Right lung (tissue), 10 donors: ENCODE measurements at places on chromosomes 12 and 14.

GRCh38 chr14:105139831-105140239, 28.7 kb downstream of the JAG2 start:
- DNase-seq = no peak

DNA sequence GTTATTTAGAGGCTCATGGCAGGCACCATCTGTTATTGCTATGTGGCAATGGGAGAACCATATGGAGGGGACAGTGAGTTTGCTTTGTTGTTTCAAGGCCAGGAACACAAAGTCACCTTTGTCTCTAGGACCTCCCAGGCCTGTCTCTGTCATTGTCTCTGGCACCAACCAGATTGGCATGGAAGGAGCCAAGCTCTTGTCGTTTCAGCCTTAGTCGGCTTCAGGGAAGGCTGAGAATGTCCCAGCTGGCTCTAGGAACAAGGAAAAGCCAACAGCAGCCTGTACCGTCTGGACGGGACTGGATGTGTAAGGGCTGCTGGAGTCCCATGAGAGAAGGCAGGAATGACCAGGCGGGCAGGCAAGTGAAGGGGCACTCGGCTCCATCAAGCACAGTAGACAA, 29.2 kb downstream of the RPH3A start:
- no peak for DNase-seq

- DNase-seq = no peak
These were observed 65.8 kb upstream of the STK38L start for GRCh38 chr12:27178255-27178654.

- DNase-seq = no peak
These were observed 24.2 kb downstream of the PARPBP start for GRCh38 chr12:102144221-102144620.

- DNase-seq = no peak
These were observed 22.1 kb downstream of the PSMC1 start for GRCh38 chr14:90278199-90279175.

GRCh38 chr14:99229654-99230207, 42.3 kb downstream of the BCL11B start:
- no peak for DNase-seq

DNA sequence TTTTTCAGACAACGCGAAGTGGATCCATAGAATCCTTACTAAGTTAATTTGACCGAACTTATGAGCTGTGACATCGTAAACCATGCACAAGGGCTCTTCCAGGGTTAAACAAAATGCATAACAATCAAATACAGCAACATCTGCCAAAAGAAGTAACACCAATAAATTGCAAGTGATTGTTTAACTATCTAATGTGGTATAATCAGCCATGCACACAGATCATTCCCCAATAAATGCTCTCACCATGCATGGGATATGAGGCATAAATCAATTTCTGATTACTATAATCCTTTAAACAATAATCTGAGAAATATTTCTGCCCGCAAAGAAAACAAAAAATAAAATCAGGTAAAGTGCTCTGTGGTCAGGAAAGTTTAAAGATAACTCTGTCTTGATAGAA, 7.7 kb upstream of the PLEKHG7 start:
- DNase-seq = no peak

- DNase-seq = no peak
These were observed 158.6 kb downstream of the DICER1 start for GRCh38 chr14:94998685-94999084.

- no peak for DNase-seq
These were observed 24.3 kb upstream of the RCOR1 start for GRCh38 chr14:102568115-102568614.

DNA sequence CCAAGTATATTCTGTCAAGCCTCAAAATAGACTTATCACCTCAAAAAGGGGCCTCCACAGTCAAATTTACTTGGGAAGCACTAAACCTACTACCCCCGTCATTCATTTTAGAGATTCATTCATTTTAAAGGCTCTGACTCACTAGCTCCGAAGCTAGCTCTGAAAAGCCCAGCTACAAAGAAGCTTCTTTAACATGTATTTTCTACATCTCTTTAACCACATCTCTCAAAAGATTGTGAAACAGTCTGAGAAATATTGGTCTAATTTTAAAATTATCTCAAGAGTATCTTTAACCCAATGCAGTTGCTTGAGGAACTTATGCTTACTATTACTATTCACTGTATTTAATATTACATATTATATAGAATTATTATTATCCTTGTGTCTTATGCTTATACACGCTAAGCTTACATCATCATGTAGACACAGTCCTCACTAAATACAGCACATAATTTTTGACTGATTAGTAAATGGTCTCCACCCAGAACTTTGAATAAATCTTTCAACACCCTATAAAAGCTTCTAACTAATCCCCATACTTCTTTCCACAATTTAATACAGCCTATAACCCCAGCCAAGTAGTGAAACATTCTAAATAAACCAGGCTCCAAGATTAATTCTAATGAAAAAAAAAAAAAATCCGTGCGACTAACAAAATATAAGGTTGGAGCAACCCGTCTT, 7.8 kb downstream of the NT5DC3 start:
- DNase-seq = no peak

DNA sequence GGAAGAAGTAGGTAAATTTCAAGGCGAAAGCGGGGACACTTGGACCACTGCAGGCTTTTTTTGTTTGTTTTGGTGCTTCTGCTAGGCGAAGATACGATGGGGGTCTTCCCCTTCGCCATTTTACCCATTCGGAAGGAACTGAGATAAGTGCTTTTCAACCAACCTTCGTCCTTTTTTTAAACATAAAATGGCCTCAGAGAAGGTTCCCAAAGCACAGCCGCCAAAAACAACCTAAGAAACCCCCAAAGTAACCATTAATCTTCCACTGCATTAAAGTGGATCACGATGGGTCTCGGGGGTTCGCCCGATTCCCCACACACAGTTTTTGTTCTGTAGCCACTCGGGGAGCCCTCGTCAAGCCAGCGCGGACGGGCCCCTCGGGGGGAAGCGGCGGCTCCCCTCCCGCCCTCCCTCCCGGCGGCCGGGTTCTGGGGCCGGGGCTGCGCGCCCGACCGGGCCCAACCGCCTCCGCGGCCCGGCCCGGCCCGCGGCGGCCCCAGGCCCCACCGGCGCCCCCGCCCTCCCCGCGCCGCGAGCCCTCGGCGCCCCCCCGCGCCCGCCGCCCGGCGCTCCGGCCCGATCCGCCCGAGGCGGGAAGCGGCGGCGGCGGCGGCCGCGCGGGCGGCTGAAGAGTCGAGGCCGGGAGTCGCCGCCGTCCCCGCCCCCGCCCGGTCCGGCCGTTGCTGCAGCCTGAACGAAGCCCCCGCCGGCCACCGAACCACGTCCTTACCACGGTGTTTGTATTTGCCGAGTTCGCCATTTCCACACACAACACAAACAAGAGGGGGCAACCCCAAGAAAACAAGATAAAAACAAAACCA, 790 bp downstream of the GTF2A1 start:
- no peak for DNase-seq

DNA sequence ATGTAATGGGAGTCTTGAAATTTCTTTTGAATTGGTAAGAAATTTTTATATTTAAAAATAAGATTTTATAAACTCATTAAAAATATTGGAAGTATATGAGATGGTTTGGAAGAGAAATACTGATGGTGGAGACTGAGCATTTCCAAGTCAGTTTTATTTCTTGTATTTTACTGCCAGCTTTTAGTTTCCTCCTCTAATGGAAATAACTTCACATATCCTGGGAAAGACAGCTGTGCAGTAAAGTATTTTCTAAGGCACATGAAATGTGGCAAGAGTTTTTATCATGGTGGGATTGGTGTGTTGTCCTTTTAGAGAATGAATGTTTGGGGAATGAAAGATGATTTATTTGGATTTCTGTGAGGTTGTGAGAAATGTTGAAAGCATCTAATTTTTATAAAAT, 346.9 kb upstream of the RGS6 start:
- DNase-seq = no peak

DNA sequence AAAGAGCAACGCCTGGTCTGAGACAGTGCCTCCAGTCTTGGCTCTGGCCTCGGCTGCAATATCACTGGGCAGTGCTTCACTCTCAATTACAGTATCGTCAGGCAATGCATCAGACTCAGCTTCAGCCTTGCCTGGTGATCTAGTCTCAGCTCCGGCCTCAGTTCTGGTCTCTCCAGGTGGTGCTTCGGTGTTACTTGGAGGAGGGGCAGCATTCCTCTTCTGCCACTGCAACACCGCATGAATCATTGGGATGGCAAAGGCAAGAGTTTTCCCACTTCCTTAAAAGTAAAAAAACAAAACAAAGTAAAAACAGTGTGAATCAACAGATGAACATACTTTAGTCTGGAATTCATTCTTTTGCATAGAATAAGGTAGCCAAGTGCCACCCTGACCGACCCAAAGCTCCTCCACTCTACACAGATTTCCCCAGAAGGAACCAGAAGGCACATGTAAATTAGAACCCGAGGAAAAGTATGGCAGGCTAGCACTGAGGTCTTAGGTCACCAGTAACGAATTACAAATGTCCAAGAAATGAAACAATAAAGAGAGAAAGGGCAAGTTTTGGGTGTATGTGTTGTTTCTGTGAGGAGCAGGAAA, 18.6 kb downstream of the DDX24 start:
- no peak for DNase-seq
